NCI-H146 (cell line): ENCODE measurements at places on chromosomes 3 and 15.

GRCh38 chr15:49169880-49170597, at the start of gene GALK2:
GALK2 (plus strand) TSS chr15:49170247; CDS start chr15:49170323, 76 bp downstream.
- DNase-seq: peak; percentile 92

- DNase-seq: peak; percentile 6
Measured at GRCh38 chr15:31265871-31266711, 60.5 kb upstream of the KLF13 start.

DNA sequence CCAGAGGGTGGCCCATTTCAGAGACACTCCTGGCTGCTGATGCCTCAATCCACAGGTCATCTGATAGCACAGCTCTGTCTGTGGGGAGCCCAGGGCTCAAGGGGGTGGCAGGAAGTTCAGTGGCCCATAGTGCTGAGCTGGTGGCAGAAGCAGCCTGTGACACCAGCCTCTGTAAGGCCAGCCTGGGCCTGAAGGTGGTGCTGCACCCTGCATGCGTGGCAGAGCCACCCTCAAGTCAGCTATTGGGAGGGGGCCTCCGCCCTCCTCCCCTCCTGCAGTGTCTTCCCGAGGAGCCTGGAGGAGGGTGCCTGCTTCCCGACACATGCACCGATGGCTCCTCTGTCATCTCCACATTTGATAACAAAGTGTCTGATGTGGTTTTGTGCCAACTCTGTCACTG, 3.0 kb downstream of the PLA1A start:
- DNase-seq: peak; percentile 38

DNA sequence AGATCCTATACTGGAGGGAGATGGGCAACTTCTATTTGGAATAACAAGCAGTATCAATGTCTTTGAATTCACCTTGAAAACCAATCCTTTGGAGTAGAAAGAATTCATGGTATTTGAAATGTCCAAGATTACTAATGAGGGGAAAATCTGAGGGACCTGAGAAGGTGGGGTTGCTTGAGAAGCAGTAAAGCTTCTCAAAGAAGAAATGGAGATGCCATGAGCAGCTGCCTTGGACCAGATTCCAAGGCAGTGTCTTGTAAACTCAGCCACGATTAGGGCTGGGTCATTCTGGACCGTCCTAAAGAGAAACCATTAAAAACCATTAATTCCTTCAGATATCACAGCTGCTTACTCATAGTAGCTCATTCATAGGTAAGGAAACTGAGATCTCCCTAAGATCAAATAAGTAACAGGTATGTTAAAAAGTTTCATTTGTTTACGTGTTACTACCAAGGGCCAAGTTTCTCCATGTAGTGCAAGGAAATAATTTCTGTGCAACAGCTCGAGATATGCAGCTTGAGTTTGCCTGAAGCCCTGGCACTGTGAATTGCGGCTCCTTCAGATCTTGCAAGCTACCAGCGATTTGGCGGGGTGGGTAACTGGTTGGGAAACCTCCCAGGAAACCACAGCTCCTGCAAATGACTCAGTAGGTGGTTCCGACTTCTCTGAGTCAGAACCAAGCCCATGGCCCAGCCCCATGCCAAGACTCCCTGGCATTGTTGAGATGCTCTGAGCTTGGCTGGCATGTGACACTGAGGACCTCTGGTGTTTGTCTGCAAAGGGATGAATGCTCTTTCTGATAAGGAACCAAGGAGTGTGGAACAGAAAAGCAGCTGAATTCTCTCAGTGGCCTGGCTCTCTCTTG, 296.8 kb downstream of the RORA start:
- DNase-seq: no peak

- DNase-seq: no peak
Measured at GRCh38 chr3:12601072-12601471, 44.2 kb downstream of the MKRN2 start.

DNA sequence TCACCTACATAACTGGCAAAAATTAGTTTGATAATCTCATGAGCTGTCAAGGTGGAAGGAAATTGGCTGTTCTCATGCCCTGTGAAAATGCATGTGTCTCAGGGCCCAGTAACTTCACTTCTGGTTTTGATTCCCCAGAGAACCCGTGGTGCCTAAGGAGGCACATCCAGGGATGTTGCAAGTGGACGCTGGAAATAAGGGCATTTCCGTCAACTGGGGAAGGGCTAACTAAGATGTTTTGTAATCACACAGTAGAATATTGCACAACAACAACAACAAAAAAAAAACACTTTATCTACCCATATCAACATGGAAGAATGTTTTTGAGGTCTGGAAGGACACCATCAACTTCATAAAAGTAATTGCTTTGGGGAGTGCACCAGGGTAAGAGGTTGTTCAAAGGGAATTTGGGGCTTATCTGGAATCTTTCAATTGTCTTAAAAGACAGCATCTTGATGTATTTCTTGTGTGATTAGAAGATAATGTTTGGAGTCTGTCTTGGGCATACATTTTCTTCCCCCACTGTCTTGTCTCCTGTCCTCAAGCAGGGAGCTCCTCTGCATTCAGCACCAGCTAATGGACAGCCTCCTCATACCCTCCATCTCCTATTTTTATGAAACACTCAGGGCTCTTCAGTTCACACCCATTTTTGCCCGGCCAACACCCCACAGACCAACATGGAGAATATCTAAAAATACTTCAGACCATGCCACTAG, 37.2 kb upstream of the PRR20G start:
- DNase-seq: no peak

GRCh38 chr3:13703071-13703470, 154.1 kb downstream of the FBLN2 start:
- DNase-seq: no peak

DNA sequence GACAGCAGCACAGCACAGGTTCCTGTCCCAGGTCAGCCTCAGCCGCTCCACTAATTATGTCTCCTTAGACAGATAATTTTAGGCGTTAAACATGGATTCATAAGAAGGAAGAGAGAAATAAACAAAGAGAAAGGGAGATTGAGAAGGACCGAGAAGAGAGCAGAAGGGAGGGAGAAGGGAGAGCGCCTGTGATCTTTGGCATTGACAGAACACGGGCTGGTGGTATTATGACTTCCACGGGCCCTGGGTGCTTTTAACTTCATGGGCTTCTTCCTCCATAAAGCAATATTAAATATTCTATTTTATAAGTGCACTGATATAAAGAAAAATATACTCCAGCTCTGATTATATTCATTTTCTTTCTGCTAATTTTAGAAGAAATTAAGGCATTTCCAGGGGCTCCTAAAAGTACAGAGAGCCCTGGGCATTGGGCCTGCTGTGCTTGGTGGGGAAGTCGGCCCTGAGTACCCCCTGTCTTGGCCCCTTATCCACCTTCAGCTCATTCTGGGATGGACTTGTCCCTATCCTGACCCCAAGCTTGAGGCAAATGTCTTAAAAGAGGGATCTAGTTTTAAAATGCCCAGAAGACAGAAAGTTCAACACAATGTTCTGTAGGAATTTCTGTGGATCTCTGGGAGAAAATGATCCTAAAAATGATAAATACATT, 135.3 kb downstream of the MEX3B start:
- no peak for DNase-seq

DNA sequence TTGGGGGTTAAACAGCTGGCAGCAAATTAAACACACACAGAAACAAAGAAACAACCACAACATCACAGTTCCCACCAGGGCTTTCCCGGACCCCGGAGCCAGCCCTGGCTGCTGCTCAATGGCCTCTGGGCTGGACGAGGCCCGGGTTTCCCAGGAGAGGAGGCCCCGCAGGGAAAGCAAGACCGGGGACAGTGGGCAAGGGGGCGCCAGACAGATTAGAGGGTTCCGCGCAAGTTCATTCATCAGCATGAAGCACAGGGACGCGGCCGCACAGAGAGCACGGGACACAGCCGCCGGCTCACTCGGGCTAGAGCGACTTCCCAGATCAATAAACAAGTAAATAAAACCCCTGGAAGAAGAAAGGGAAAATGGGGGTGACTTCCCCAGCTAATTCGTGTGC, 66.4 kb upstream of the RPL32 start:
- no peak for DNase-seq

GRCh38 chr15:85142312-85142711, 160.7 kb downstream of the PDE8A start:
- no peak for DNase-seq

- DNase-seq: no peak
Measured at GRCh38 chr3:169387751-169388696, 275.5 kb downstream of the MECOM start.

DNA sequence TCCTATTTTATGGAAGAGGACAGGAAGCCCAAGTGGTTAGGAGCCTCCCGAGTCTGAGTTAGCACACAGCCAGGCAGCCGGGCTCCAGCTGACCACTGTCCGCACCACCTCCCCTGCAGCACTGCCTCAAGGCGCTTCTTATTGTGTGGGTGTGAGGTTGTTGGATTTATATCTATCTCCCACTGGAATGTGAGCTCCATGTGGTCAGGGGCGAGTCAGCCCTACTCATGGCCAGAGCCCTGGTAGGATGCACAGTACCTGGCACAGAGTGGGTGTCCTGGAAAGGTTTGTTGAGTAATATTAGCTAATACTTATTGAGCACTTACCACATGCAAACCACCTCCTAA, 9.7 kb upstream of the FBLN2 start:
- DNase-seq: no peak

DNA sequence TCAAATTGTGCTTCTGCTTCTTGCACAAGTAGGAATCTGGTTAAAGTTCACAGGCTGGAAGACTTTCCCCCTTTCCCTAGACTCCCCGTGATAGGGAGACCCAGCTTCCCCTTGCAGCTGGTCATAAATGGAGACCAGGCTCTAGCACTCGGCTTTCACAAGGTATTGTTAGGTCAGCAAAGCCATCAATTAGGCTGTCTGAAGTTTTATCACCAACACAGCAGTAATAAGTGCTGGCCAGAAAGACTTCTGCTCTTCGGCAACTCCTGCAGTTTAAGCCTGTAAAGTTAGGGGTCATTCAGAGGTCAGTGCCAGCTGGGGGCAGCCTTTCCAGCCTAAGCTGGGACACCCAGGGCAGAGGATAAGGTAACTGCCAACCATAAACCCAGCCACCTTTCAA, 203.4 kb downstream of the MEIS2 start:
- DNase-seq: no peak

- DNase-seq: no peak
Measured at GRCh38 chr3:155065537-155065936, 14.6 kb upstream of the MME start.

GRCh38 chr15:75943713-75944215, 40.1 kb downstream of the FBXO22 start:
- no peak for DNase-seq

DNA sequence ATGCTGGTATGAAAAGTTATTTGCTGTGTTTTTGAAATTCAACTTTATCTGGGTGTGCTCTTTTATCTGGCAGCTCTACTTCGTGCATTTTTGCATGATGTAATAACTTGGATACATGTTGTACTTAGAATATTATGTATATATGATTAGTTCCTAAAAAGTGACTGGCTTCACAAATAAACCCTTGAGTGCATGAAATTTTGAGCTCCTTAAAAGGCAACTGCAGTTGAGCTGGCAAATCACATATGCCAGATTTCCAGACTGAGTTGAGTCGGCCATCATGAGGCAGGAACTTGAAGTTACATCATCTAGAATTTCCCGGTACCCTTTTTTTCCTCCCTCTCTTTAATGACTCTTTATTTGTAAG, 162.5 kb downstream of the FNDC3B start:
- no peak for DNase-seq

DNA sequence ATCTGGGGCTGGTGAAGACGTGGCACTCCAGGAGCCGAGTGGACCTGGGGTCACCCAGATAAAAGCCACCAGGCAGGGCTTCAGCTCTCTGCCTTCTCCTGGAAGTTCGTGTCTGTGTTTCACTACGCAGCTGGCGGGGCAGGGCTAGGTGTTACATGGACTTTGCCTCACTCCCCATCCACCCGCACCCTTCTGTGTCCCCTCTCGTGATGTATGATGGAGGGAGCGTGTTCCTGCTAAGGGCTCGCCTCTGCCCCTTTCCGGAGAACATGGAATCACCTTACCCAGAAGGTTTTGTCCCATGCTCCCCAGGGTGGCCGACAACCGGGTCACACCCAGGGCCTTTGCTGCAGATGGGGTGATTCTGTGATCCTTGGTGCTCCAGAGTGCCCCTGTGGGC, 96.2 kb downstream of the GABRG3 start:
- no peak for DNase-seq

DNA sequence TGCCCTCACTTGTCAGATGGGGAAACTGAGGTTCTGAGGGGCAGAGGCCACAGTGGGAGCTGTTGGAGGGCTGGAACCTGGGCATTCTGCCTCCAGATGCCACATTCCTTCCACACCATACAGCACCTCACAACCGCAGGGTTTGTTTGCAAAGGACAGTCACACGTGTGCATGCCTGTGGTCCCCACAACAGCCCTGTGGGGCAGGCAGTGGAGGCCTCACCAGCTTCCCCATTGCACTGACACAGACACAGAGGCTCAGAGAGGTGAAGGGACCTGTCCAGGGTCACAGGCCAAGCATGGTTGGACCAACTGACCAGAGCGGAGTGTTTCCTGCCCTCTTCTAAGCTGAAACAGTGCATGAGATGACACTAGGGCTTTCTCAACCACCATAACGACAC, 75.2 kb upstream of the SEC13 start:
- no peak for DNase-seq

DNA sequence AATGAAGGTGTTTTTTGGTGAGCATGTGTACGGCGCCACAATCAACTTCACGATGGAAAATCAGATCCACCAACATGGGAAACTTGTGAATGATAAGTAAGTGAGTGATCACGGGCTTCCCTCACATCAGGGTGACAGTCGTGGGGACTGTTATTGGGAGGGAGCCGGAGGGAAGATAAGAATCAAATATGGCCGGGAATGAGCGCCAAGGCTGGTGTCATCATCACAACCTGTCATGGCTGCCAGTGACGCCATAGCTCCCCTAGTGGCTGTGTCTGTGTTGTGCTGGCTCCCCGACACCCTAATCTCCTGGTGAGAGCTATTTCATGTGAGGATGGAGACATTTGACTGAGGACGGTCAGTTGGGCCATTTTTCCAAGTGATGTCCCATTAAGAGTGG, 168.5 kb downstream of the SV2B start:
- DNase-seq: no peak

DNA sequence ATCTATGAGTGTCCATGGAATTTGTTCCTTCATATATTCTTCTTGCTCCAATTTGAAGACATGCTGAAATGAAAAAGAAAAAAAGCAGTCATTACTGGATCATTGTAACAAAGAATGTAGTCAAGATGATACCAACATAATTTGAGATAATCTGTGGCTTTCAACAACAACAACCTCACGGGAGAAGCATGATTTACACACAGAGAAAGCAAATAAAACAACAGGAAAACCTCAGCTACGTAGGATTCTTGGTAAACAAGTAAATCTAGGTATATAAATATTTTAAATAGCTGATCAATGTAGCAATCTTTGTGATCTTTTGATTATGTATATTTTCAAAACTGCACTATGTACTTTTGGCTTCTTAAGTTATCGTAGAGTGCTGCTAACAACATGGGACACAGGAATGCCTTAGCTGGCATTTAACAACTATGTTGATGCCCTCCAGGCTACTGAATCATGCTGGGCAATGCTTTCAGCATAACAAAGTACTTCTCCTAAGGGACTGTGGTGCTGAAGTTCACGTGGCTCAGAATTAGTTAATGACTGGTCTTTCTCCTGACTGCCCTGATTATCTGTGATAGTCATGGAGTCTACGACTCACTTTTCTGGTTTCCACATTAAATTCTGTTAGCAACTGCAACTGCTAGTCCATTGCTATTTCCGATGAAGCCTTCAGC, 96.5 kb upstream of the MYO5C start:
- no peak for DNase-seq
